ENCODE measurements at places on chromosomes 3 and 15.
A peak's percentile ranks its signal among the peaks of the same experiment; 100 is the strongest.

GRCh38 chr3:192410684-192410960, 316.7 kb downstream of the FGF12 start:
- DNase-seq = no peak

GRCh38 chr15:72865486-72865885, 81.9 kb upstream of the ADPGK start:
- no peak for DNase-seq

GRCh38 chr3:171844873-171845272, 1.7 kb downstream of the TMEM212 start:
- DNase-seq = no peak

DNA sequence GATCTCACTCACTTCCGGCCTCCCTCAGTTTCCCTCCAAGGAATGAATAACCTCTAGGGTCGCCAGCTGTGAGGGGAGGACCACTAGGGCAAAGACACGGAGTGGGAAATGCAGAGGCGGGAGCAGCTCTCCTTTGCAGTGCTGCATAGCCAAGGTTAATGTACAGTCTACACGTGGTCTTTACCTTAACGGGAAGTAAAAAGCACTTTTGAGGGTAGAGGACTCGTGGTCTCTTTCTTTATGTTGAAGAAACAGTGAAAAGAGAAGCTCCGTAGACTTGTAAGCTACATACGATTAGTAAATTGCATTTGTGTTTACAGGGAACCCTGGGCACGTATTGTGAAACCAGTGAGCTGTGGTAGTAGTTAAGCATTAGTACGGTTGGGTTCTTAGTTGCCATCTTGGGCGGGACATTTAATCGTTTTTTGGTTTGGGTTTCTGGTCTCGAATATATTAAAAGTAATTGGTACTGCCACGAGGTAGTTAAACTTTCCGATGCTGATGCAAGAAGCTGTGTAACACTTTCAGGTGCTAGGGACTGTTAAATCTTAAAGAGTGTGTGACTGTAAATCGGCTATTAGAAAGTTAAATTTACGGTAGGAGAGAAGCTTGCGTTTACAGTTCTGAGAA, 828 bp downstream of the U2SURP start:
- no peak for DNase-seq

DNA sequence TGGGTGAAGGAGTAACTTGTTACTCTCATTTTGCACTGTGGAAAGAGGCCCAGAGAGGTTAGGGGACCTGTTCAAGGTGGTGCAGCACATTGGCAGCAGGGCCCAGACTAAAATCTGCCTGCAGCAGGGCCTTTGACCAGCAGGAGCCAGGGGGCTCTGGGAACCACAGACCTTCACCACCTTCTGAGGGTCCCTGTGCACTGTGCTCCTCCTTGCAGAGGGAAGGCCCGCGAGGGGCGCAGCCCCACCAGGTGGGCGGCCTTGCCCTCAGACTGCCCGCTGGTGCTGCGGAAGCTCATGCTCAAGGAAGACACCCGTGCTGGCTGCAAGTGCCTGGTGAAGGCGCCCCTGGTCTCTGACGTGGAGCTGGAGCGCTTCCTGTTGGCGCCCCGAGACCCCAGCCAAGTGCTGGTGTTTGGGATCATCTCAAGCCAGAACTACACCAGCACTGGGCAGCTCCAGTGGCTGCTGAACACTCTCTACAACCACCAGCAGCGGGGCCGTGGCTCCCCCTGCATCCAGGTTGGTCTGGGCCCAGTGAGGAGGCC, 61.5 kb upstream of the FGD5 start:
- no peak for DNase-seq

GRCh38 chr3:125194849-125195601, 17.5 kb downstream of the SLC12A8 start:
- no peak for DNase-seq

DNA sequence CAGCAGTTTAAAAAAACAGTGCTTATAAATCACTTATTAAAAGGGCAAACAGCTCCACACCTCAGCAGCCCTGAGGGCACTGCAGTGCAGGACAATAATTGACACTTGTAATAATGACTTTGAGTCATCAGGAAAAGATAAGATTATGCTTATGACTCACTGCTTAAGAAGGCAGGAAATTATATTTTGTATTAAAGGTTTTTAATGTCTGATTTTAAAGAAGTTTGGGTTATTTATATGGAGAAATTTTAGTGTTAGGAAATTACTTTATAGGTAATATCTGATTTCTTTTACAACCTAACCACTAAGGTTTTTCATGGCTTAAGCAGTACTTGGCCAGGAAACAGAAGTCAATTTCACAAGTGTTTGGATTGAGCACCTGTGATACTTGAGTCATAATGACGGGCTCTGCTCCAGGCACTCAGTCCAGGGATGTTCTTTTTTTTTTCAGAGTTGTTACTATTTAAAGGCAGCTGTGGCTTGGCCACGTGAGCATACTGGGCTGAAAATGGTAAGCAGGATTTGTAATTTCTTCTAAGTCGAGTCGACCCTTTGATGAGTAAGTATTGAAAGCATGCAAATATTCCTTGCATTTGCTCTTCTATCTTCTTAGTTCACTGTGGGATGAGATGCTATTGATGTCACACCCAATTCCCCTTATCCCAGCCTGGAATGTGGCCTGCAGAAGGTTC, 21.6 kb upstream of the SLC6A20 start:
- no peak for DNase-seq

- no peak for DNase-seq
Observed at GRCh38 chr3:63937661-63938651, 25.8 kb upstream of the SCAANT1 start.

- no peak for DNase-seq
Observed at GRCh38 chr15:42314818-42315217, 41.6 kb upstream of the TMEM87A start.

DNA sequence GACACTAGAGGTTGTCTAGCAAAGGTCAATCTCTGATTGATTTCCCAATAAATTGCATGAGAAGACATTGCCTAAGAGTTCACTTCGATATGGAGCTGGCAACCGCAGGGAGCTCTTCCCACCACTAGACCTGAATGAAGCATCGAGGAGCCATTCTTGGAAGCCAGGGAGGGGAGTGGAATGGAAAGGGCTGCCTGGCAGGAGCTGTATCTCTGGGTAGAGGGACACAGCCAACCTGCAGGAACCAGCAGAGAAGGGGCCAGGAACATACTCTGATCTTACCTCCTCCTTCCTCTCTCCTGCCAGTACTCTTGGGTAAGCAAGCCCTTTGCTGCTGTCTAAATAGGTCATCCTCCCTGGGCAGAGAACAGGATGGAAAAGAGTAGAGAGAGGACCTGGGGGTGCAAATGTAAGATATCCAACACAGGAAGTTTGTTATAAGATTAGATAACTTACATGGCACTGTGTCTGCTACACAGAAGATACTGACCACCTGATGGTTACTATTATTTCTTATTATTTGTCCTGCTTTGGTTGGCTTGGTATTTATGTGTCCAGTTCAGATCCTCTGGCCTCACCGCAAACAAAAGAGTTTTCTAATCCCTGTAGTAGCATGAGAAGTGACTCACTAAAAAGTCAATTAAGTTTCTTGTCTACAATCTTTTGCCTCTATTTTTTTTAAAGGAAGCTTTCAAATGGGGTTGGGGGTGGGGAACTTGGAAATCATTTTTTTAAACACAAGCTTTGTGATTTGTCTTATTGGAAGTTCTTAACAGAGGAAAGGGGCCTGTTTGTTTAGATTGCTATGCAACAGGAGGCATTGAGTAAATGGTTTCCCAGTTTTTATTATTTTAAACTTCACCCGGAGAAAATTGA, 156.7 kb upstream of the TSC22D2 start:
- no peak for DNase-seq

GRCh38 chr3:40869939-40870338, 329.4 kb upstream of the CTNNB1 start:
- DNase-seq = no peak

DNA sequence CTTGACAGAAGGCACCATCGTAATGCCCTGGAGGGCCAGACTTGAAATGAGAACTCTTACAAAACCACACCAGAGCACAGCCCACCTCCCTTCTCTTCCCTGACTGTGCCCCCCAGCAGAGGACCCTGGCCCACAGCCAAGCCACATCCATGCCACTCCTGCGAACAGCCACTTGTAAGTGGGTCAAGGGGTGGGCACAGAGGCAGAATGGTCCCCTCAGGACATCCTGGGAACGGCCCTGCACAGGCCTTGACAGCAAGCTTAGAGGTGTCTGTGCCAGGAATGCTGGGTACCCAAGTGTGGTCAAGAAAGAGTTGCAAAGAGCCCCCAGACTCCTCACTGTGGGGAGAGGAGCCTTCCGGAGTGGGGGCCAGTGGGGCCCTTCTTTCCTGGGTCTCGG, 33.3 kb downstream of the HCN4 start:
- no peak for DNase-seq

GRCh38 chr3:83902787-83903533, 1055.8 kb upstream of the CADM2 start:
- DNase-seq = no peak

DNA sequence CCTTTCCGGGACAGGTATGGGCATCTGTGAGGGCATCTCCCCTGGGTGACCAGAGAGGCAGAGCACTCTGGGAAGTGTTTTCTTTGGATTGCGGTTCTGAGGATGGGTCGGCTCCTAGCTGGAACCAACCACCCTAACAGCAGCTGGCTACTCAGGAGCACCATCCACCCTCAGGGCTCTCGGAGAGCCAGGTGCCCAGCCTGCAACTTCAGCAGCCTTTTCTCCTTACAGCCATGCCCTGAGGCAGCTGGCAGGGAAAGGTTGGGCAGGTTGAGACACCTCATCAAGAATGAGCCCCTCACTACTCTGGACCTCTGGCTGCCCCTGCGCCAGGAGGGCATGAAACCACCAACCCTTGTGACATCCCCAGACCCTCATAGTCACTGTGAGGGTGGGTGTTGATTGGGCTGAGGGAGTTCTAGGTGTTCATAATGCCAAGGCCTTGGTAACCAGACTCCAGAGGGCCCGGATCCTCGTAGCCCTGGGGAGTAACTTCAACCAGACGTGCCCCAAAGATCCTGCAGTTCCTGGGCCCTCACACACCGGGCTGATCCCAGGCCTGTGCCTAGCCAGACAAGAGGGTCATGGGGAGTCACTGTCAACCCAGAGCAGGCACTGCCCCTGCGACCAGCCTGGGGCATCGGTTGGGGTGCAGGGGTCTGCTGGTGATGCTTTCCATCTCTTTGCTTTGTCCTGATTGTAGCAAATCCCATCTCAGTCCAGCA, 114.4 kb upstream of the ABHD17C start:
- no peak for DNase-seq

- DNase-seq = no peak
Observed at GRCh38 chr3:34260271-34261000, 462.0 kb downstream of the PDCD6IP start.

- DNase-seq = no peak
Observed at GRCh38 chr3:157844800-157845565, 261.2 kb downstream of the SHOX2 start.

DNA sequence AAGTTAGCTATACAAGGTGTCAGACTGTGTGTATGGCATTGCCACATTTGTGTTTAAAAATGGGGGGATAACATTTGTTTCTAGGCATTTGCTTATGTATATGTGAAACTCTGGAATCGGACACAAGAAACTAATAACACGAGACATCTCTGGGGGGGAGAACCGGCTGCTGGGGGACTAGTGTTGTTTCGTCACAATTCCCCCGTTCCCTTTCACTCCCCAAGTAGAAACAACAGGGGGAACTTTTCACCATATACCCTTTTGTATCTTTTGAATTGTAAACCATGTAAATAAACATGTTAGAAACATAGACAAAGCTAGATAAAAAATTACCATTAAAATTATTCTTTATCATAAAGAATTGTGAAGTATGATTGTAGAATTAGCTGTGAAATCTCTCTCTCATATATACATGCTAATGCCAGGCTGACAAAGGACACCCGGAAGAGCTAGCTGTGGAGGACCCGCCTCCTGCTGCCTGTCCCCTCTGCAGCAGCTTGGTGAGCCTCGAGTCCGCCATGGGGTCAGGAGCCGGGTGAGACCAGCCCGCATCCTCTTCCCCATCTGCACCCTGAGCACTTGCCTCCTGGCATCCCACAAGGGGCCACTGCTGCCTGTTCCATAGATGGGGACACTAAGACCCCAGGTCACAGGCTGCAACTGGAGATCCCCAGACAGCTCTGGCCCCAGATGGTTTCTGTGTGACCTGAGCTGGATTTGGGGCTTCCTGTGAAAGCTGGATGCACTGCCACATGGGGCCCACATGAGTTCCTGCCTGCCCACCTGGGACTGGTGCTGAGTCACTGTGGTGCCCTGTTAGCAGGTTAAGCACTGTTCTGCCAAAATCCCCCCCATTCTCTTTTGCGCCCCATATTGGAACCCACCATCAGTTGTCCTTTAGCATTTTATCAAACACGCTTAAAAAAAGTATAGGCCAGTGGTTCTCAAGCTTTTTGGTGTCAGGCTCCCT, 91.6 kb downstream of the IQSEC1 start:
- no peak for DNase-seq

GRCh38 chr3:41997702-41998550, 36.0 kb upstream of the ULK4 start:
- no peak for DNase-seq

DNA sequence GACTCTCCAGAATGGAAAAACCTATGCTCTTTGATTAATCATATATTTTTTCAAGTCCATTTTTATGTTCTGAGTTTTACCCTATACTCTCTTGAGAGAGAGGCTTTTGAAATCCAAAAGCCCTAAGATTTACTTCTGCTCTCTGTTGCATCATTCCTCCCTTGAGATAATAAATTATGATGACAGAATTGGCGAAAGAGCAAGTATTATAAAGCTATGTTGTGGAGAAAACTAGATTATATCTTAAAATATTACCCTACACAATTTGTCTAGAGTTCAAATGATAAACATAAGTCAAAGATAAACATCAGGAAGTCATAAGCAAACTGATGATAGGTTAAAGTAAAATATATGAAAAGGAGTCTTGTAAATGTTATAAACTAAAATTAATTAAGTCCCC, 293.4 kb upstream of the MME start:
- DNase-seq = no peak

DNA sequence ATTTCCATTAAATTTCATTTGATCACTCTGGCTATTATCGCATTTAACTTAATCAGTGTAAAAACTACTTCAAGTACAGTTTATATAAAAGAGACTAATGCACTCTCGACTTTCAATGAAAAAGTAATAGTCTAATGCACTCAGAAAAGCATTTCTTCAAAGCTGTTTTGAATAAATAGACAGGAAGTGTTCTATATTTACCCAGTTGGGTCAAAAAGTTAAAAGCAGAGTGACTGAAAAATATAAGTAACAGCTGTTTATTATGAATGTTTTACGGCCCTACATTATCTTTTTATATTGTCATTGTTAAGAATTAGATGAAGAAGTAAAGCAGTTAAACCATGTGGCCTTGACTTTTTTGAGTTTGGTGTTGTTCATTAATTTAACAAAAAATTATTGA, 391.8 kb downstream of the ZPLD1 start:
- DNase-seq = no peak

- DNase-seq = no peak
Observed at GRCh38 chr3:66303491-66303901, 82.7 kb downstream of the SLC25A26 start.

- DNase-seq = peak; percentile 80
Observed at GRCh38 chr3:133540896-133541674, 32.4 kb upstream of the CDV3 start.

- no peak for DNase-seq
Observed at GRCh38 chr3:88137836-88138235, 11.9 kb upstream of the C3orf38 start.

- no peak for DNase-seq
Observed at GRCh38 chr3:159685801-159686200, 302.8 kb upstream of the IL12A start.

GRCh38 chr3:177603148-177603603, 405.9 kb upstream of the TBL1XR1 start:
- DNase-seq = no peak
